ENCODE measurements at places on chromosomes 4 and X.

DNA sequence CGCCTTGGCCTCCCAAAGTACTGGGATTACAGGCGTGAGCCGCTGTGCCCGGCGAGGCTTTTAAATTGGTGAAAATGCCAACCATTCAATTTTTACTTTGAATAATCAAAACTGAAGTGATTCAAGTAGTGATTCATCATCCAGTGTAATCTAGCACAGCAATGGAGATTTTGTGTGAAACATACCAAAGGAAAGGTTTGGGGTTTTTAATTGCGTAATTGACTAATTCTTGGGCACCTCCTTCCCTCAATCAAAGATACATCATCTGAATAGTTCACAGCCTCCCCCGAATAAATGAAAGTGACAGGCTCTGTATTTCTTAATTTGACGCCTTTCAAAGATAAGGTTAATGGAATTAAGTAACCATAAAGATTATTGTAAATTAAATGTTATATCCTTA lies 69.0 kb downstream of the DMD start:
- DNase-seq: no peak

DNA sequence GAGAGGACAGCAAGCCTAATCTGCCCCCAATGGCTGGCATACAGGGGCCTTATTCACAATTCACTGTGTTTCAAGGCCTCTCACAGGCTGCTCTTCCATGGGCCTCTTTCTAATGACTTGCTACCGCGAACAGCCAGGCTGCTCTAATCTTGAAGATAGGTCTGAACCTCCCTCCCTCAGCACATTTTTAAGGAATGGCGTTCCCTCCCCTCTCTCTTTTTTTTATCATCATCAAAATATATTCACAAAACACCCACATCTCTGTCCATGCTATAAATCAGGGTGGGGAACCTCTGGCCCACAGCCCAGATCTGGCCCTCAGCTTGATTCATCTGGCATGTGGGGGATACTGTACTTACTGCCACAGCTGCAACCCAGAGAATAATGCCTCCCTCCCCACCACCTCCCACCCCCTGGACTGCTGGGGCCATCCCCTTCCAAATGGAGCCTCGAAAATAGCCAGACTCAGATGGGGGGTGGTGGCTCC lies 76.2 kb upstream of the PLAC1 start:
- DNase-seq: no peak

DNA sequence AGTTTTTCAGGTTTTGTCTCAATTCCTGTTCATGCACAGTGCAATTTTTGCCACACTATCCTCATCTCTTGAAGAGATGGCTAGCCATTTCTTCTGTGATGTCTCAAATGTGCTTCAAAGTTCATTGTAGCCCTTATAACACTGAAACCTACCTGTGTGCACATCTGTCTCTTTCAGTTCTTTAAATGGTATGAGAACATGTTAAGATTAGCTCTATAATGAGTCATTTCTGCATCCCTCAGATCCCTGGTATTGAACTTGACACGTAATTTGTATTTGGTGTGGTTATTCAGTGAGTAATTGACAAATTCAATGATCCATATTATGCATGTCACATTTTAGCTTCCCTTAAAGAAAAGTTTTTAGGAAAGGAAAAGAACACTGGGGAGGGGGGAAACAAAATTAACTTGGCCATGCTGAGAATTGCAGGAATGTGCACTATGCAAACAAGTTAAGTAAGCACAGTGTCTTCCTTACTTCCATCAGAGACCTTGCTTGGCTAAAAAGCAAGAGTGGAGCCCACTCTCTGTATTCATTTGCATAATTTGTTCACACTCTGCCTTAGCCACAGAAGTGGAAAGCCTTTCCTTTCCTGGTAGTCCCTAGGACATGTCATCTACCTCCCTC lies 659.8 kb upstream of the MAGEB2 start:
- no peak for DNase-seq

GRCh38 chrX:105263801-105264200 lies 43.3 kb upstream of the TEX13A start:
- DNase-seq: no peak

- no peak for DNase-seq
Measured at GRCh38 chr4:186885289-186885688, 161.6 kb upstream of the FAT1 start.

GRCh38 chrX:23822397-23822796 lies 39.4 kb downstream of the SAT1 start:
- no peak for DNase-seq

DNA sequence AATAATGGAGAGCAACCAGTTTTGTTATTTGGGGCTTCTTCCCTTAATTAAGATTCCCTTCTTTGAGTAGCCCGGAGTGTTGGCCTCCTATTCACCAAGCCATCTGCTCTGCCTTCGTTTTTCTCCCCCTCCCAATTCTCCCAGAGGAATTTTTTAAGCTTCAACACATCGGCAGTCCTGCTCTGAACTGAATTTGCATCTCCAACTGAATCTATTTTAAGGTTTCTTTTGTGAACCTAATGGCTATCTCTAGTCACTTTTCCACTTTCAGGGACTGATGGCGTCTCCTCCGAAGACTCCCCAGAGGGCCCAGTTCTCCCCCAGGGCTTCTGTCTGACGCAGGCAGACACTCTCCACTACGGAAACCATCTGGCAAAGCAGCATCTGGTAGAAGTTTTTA lies 280.2 kb downstream of the ADGRA3 start:
- DNase-seq: no peak

GRCh38 chr4:80540785-80541469 lies 205.4 kb downstream of the CFAP299 start:
- DNase-seq: no peak

DNA sequence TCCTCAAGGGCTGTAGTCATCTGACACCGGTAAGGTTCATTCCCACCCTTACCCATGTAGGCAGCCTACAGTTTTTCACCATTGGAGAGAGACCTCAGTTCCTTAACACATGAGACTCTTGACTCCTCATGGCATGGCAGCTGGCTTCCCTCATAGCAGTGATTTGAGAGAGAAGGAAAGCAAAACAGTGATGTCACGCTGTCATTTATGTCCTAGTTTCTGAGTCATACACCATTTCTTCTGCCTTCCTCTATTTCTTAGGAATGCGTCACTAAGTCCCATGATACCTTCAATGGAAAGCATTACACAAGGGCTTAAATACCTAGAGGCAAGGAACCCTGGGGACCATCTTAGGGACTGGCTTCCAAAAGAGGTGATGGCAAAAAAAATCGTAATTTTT lies 226.1 kb downstream of the SPCS3 start:
- no peak for DNase-seq

DNA sequence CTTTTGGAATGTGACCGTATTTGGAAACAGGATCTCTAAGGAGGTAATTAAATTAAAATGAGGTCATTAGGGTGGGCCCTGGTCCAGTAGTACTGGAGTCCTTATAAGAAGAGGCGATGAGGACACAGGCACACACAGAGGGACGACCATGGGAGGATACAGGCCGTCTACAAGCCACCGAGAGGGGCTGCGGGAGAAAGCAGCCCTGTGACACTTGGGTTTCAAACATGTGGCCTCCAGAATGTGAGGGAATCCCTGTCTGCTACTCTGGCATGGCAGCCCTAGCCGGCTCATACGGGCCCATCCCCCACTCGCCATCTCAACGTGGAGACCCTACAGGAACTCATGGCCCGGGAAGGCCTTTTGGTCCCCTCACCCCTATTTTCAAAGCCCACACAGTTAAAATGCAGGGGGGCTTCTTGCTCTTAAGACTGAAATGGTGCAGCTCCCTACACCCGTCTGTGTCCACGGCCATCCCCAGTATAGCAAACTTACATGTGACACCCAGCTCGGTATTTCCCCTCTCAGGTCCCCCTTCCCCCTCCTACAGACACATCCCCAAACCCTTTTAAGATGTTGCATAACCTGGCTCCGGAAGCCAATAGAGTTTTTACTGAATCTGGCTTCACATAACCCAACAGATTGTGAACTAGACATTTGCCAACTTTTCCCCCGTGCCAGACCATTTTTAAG lies 124.1 kb upstream of the TBL1X start:
- no peak for DNase-seq

DNA sequence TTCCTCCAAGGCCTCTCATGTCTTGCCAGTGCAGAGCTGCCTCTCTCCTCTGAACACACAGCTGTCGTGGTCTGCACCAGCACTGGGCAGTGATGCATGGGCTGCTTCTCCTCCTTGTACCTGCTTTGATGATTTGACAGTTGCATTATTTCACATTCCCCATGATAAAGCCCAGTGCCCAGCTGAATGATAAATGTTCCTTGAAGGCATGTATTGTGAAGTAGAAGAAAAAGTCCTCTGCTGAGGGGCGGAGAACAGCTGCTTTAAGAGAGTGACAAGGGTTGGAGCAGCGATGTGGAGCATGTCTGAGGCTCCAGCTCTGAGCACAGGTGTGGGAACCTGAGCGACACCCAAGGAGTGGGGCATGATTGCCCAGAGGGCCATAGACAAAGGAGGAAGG lies 21.1 kb upstream of the TRIM2 start:
- DNase-seq: no peak

GRCh38 chr4:150155391-150155790 lies 77.1 kb downstream of the DCLK2 start:
- no peak for DNase-seq

DNA sequence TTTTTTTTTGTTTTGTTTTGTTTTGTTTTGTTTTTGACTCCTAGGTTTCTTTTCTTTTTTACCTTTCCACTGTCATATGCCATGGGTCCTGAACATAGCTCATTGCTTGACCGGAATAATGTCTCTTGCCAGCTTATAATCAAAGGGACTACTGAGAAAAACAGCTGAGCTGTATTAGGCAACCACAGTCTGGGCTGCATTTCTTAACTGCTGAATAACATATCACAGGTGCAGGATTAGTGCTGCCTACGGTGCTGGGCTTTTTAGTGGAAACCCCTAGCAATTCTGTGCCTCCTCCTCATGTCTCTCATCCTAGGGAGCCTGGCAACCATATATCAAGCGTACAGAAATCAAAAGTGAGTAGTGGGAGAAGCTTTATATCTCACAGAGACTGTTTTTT lies 333.5 kb downstream of the BMPR1B start:
- DNase-seq: no peak

- no peak for DNase-seq
Measured at GRCh38 chrX:154308108-154308946, 12.7 kb downstream of the TKTL1 start.

- DNase-seq: no peak
Measured at GRCh38 chrX:84748965-84749656, 246.9 kb upstream of the HDX start.

DNA sequence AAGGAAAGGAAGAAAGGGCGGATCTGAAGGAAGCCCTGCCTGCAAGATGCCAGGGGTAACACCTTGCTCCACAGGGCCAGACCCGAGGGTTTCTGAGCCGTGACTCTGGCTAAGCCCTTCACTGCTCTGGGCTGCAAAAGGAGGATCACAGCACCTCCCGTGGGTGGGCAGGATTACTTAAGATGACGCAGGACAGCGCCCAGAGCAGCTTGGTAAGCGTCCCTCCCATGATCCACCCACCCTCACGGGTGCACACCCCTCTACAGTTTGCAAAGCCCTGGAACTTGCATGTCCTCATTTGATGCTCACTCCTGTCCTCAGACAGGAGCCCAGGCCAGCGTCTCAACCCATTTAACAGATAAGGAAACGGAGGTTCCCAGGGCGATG lies 64.9 kb downstream of the CRMP1 start:
- DNase-seq: no peak

DNA sequence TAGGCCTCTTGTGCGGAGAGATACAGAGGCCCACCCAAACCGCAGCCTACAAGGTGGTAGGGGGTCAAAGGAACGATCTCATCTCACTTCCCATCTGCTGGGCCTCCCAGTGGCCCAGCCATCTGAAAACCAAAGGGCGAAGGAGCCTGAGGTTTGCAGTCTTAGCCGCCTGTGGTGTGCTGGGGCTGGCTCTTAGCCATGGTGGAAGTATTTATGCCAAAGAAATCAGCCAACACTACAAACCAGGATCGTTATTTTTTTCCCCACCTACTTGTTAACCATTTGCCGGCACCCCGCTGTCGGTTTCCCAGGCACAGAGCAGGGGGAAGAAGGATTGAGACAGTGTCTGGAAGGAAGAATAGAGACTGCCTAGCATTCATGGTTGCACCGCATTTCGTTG lies 30.9 kb upstream of the CDKL5 start:
- DNase-seq: no peak

DNA sequence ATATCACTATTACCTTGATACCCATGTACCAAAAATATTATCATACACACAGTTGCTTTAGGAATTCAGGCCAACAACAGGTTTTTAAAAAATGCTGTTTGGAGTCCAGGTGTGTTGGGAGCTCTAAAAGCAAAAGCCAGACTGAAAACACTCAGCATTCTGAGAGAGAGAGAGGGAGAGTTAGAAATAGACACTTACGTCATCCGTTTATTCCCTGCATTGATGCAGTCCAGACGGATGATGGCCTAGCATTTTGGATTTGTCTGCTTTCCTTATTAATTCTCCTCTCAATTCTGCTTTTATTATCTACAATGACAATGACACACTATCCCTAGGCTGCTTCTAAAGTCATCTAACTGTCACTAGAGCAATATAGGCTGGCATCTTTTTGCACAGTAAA lies 358.3 kb upstream of the BOD1L1 start:
- no peak for DNase-seq

DNA sequence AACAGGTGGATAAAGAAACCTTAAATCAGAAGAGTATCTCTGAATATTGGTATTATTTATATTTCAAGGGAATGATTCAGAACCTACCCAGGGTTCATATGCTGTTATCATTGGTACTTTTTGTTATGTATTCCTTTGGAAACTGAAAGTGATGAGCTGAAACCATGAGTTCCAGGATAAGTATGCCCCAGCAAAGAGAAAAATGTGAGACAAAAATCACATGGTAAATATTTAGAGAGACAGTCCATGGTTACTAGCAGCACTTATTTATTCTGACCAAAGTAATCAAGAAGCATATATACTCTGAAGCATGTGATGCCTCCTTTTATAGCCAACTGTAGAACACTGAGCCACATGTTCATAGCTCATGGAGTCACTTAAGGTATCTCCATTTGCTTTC lies 277.7 kb downstream of the ARAP2 start:
- no peak for DNase-seq

- no peak for DNase-seq
Measured at GRCh38 chr4:55162396-55162795, 37.0 kb upstream of the KDR start.

- DNase-seq: no peak
Measured at GRCh38 chr4:37555322-37555721, 130.9 kb downstream of the RELL1 start.

- no peak for DNase-seq
Measured at GRCh38 chr4:48212165-48212564, 57.5 kb downstream of the TEC start.

- DNase-seq: no peak
Measured at GRCh38 chr4:62644372-62644771, 1444.2 kb downstream of the ADGRL3 start.

GRCh38 chr4:152563209-152563608 lies 27.3 kb upstream of the FBXW7 start:
- DNase-seq: no peak

DNA sequence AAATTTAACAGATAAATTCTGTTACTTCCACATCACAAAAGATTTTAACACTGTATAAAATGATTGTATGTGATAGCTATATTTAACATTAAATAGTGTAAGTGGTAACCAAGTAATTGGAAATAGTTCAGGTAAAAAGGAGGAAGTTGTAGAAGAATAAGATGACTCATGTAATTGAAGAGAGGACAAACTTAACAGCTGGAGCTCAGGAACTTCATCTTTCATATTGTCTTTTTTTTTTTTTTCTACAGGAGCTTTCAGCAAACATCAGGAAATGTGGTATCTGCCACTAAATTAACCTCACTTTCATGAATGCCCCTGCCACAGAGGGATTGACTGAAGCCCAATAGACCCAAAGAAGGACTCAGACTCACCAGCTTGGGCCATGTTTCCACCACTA lies 188.4 kb upstream of the VEGFC start:
- DNase-seq: no peak
